Stimulated activated naive CD4-positive, alpha-beta T cell treated with Interleukin-2 at 50 U/mL for 16 hours (primary cell): ENCODE measurements at places on chromosomes 1 and 21.
A peak's percentile ranks its signal among the peaks of the same experiment; 100 is the strongest.

DNA sequence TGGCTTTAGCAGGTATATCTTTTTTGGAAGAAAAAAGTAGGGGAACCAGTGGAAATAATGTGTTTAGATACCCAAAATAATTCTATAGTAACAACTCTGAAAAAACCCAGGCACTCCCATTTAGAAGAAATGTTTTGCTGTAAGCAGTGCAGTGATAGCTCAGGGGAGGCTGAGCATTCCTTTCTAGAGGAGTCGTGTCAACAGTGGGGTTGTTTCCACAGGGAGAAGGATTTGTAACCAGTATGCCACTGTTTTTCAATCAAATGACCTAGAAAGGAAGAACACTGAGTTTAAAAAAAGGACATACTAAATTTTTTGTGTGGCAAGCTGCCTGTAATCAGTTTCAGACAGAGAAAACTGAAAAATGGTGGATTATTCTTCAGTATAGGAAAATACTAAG lies 2.4 kb downstream of the PGD start:
- DNase-seq, result no peak

GRCh38 chr21:33839167-33839716 lies 76.4 kb downstream of the ATP5PO start:
- no peak for DNase-seq

DNA sequence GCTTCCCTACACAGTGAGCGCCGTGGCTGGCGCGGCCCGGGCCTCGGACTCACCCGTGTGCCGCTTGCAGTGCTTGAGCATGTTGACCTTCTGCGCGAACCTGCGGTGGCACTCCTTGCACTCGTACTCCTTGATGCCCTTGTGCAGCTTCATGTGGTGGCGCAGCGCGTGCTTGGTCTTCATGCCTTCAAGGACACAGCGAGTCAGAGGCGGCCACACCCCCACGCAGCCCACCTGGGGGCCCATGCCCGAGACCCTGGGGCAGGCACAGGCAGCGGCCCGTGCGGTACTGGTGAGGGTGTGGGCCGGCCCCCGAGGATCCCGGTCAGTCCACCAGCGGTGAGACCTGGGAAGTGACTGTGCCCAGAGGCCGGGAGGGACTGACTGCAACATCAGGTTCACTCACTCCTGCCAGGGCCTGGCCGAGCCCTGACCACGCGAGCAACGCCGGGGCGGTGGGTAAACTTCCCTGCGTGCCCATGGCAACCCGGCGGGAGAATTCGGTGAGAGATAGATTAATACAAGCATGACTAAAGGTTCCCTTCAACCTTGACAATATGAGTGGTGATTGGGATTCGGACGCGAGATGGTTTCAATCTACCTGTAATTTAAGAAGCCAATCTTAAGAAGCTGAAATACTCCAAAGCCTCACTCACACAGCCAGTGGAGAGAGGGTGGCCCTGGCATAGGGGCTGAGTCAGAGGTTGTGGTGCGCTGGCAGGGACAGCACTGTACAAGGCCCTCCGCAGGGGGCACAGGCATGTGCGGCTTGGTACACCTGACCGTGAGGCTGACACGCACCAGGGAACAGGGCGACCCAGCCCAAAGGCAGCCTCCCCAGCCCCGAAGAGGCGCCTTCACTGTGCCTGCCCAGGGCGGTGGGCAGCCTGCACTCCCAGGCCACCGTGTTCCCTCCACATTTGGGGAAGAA lies 49.1 kb upstream of the RIPK4 start:
- no peak for DNase-seq

DNA sequence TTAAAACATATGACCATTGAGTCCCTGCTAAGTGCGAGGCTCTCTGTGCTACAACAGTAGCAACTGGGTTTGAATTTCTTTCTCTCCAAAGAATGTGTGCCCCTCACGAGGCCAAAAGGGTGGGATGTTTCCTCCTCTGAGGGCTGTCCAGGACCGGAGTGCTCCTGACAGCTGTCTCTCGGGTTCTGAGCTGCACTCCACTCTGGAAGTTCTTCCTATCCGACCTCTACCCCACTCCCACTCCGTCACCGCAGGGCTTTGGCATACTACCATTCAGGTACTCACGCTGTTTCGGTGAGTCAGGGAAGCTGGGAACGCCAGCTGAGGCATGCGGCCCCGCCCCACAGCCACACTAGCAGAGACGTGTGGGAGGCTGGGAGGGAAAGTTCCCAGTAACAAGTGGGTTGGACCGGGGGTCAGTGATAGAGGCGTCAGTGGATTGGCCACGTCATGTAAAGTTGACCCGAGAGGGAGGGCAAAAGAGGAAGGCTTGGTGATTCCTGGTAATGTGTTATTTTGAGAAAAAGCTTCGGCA lies 705 bp upstream of the SLC50A1 start:
- DNase-seq, result peak; percentile 76
